ENCODE measurements at places on chromosomes 6 and 20. TPM values are rescaled to one million over a fixed set of nuclear protein-coding genes. Genes with fewer than 3 reads are reported as not detected.

The C6orf62 gene
- 67.5 TPM for total RNA-seq

The ULBP3 gene
- 3.7 TPM for total RNA-seq

The DSP gene
- 32.3 TPM for total RNA-seq

The SLC22A7 gene
- not detected for total RNA-seq

The FOXF2 gene
- total RNA-seq, result 24.4 TPM

The CCN2 gene
- total RNA-seq, result 42.3 TPM

The APCDD1L gene
- 0.07 TPM for total RNA-seq

The IL17A gene
- total RNA-seq, result not detected

The RFX6 gene
- not detected for total RNA-seq

The GPR63 gene
- total RNA-seq, result 0.60 TPM

The LTA gene
- total RNA-seq, result 0.23 TPM

The ME1 gene
- total RNA-seq, result 39.8 TPM

The PRSS16 gene
- total RNA-seq, result 3.4 TPM

The LPIN3 gene
- 14.9 TPM for total RNA-seq

The ZNF165 gene
- total RNA-seq, result 1.1 TPM

The ANKEF1 gene
- total RNA-seq, result 7.8 TPM

The PLG gene
- not detected for total RNA-seq

The HEY2 gene
- not detected for total RNA-seq

The TRAM2 gene
- 26.1 TPM for total RNA-seq

The MAVS gene
- total RNA-seq, result 22.5 TPM

The ASCC3 gene
- total RNA-seq, result 18.0 TPM

The MRPS18A gene
- 48.9 TPM for total RNA-seq

The FAM83C gene
- total RNA-seq, result 0.06 TPM

The INSM1 gene
- not detected for total RNA-seq

The OR2H1 gene
- total RNA-seq, result not detected

The ATP9A gene
- 14.1 TPM for total RNA-seq

The EYA2 gene
- total RNA-seq, result 3.3 TPM

The PRRT1 gene
- total RNA-seq, result 0.69 TPM

The TRAPPC3L gene
- not detected for total RNA-seq

The IPCEF1 gene
- total RNA-seq, result 0.16 TPM

The CCN6 gene
- not detected for total RNA-seq

The BANF2 gene
- total RNA-seq, result not detected

The ZNF831 gene
- not detected for total RNA-seq

The TEAD3 gene
- 4.1 TPM for total RNA-seq

The PACSIN1 gene
- 0.07 TPM for total RNA-seq

The FLOT1 gene
- total RNA-seq, result 96.8 TPM

The DCDC2 gene
- total RNA-seq, result 3.2 TPM

The ARHGAP40 gene
- 0.02 TPM for total RNA-seq

The COX4I2 gene
- total RNA-seq, result not detected

The EBF4 gene
- 2.5 TPM for total RNA-seq

The CGA gene
- total RNA-seq, result 0.21 TPM

The SLC52A3 gene
- 0.64 TPM for total RNA-seq

The VSTM2L gene
- 10.5 TPM for total RNA-seq

The ERVFRD-1 gene
- total RNA-seq, result not detected

The GPLD1 gene
- total RNA-seq, result 1.3 TPM

The MYT1 gene
- 0.30 TPM for total RNA-seq

The GSTA3 gene
- not detected for total RNA-seq

The TBC1D20 gene
- total RNA-seq, result 35.5 TPM

The NOTCH4 gene
- total RNA-seq, result 0.36 TPM

The C20orf96 gene
- 11.9 TPM for total RNA-seq

The PFDN6 gene
- 98.0 TPM for total RNA-seq

The PDCD2 gene
- 51.6 TPM for total RNA-seq
